ENCODE measurements at places on chromosomes 12 and 14. TPM values are rescaled to one million over a fixed set of nuclear protein-coding genes. Genes with fewer than 3 reads are reported as not detected.
A peak's percentile ranks its signal among the peaks of the same experiment; 100 is the strongest.

GPD1 gene
- 0.24 TPM for total RNA-seq

TMEM63C gene
- 2.2 TPM for total RNA-seq

DNA sequence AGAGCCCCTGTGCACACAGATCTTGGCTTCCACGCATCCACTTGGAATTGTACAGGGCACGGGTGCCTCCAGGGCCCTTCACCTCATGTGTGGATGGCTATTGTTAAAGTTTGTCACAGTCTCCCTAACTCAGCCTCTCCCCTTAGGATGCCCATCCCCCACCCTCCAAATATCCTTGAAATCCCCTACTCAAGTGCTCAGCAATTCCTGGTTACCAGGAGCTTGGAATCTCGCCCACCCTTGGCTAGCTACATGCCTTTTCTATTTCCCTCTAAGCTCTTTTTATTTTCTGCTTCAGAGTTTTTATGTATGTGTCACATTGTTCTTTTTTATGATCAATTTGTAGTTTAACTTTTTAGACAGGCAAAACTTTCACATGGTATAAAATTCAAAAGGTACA is 13.0 kb upstream of the NR1H4 start:
- peaks cover 26% of the 10 kb centered on the region for H3K27me3 ChIP-seq
- no peaks in the 10 kb centered on the region for H3K36me3 ChIP-seq
- no peaks in the 10 kb centered on the region for H3K4me1 ChIP-seq
- H3K4me3 ChIP-seq: no peak overlapping the region

PPP4R4 gene
- not detected for total RNA-seq

DNA sequence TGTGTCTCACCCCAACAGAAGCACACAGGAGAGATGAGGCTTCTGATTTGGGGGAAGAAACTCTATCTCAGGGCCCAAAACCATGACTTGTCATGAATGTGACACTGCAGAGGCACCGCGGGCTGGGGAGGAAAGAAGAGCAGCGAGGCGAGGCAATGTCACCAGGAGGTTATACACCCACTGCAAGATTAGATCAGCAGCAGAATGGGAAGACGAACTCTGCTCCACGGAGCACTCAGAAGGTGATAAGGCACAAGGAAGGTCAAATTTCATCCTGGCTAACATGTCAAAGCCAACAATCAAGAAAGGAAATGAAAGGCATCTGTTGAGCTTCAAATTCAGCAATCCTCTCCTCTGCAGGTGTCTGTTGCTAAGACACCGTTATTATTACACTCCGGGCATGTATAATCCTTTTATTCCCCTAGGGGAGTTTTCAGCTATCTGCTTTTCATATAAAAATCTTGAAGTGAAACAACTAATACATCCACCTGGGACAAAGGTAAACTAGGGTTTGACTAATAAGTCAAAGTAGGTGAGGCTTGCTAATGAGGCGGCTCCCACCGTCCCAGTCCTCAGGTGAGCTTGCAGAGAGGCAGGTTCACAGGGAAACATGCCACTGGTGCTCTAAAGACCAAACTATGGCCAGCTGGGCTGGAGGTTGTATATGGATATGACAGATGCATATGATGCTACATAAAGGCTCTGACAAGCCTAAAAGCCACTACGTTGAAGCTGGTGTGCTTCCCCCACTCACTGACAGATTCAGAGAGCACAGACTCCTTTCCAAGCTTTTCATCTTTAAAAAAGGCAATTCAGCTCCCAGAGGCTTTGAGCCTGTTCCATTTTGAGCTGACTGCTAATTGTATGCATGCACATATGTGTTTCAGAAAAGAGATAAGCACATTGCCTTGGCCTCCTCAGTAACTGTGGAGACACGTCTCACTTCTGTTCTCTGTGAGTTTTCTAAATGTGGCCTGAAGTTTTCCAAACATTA is 221.2 kb downstream of the NELL2 start:
- DNase-seq: no peak
- H3K36me3 ChIP-seq: no peaks in the 10 kb centered on the region
- no peak overlapping the region for H3K4me3 ChIP-seq
- H3K27ac ChIP-seq: no peak overlapping the region

CCDC175 gene
- total RNA-seq: not detected

GRCh38 chr14:103127356-103127755 is 4.1 kb downstream of the TNFAIP2 start:
- H3K27me3 ChIP-seq: no peaks in the 10 kb centered on the region
- peak overlapping the region; percentile 86 for H3K27ac ChIP-seq
- H3K4me3 ChIP-seq: peak overlapping the region; percentile 67
- peaks cover 60% of the 10 kb centered on the region for H3K36me3 ChIP-seq
- no peak for DNase-seq

GRCh38 chr12:111178181-111179081 is 190.5 kb downstream of the PHETA1 start:
- no peak overlapping the region for H3K27ac ChIP-seq
- H3K4me3 ChIP-seq: no peak overlapping the region
- DNase-seq: no peak
- no peaks in the 10 kb centered on the region for H3K4me1 ChIP-seq
- H3K27me3 ChIP-seq: peaks cover 97% of the 10 kb centered on the region

PRKD1 gene
- 0.78 TPM for total RNA-seq

GRCh38 chr12:62738105-62738504 is 196.8 kb downstream of the PPM1H start:
- H3K27ac ChIP-seq: peak overlapping the region; percentile 96
- no peak for DNase-seq
- H3K4me1 ChIP-seq: peaks cover 60% of the 10 kb centered on the region
- H3K4me3 ChIP-seq: no peak overlapping the region
- no peaks in the 10 kb centered on the region for H3K27me3 ChIP-seq
- 0 out of 2 replicates have a peak, but pooled peaks cover 6% of the 10 kb centered on the region for H3K36me3 ChIP-seq

DNA sequence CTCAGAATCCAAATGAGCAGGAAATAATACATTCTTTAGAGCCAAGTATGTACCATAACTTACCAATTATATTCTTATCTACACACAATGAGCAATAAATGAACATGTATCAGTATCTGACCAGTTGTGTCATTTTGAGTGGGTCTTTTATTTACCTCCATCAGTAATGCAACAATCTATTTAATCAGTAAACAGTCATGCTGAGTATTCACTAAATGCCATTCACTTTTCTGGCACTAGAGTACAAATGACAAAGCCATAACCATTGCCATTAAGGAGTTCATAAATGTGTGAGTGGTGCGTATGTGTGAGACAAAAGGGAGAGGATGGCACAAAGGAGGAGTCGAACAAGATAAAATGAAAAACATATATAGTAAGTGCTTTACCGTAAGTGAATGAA is 1.5 kb upstream of the STRAP start:
- H3K4me3 ChIP-seq: peak overlapping the region; percentile 88
- H3K36me3 ChIP-seq: 0 out of 2 replicates have a peak, but pooled peaks cover 8% of the 10 kb centered on the region
- H3K4me1 ChIP-seq: peaks cover 27% of the 10 kb centered on the region
- H3K27ac ChIP-seq: no peak overlapping the region
- H3K27me3 ChIP-seq: no peaks in the 10 kb centered on the region
- no peak for DNase-seq

DNA sequence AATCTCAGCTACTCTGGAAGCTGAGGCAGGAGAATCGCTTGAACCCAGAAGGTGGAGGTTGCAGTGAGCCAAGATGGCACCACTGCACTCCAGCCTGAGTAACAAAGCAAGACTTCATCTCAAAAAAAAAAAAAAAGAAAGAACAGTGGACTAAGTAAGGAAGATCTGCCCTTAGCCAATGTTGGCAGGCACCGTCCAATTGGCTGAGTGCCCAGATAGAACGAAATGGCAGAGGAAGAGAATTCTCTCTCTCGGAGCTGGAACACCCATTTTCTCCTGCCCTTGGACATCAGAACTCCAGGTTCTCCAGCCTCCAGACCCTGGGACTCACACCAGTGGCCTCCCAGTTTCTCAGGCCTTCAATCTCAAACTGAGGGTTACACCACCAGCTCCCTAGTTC is 49.9 kb downstream of the ESR2 start:
- H3K36me3 ChIP-seq: no peaks in the 10 kb centered on the region
- H3K4me3 ChIP-seq: no peak overlapping the region
- no peak for DNase-seq
- peaks cover 9% of the 10 kb centered on the region for H3K4me1 ChIP-seq

CLEC6A gene
- total RNA-seq: not detected

CLEC9A gene
- not detected for total RNA-seq

GRCh38 chr12:45743247-45743646 is 13.7 kb downstream of the ARID2 start:
- H3K36me3 ChIP-seq: peaks cover 35% of the 10 kb centered on the region
- peaks cover 11% of the 10 kb centered on the region for H3K4me1 ChIP-seq
- H3K27me3 ChIP-seq: no peaks in the 10 kb centered on the region
- no peak overlapping the region for H3K4me3 ChIP-seq
- DNase-seq: no peak
- no peak overlapping the region for H3K27ac ChIP-seq

AQP2 gene
- not detected for total RNA-seq

- no peaks in the 10 kb centered on the region for H3K36me3 ChIP-seq
- no peaks in the 10 kb centered on the region for H3K27me3 ChIP-seq
- no peak overlapping the region for H3K4me3 ChIP-seq
- no peak overlapping the region for H3K27ac ChIP-seq
- DNase-seq: no peak
These were observed 1922.3 kb upstream of the FLRT2 start for GRCh38 chr14:83607682-83608081.

OR6C70 gene
- not detected for total RNA-seq

GRCh38 chr14:96817750-96818666 is 20.8 kb downstream of the VRK1 start:
- H3K4me3 ChIP-seq: no peak overlapping the region
- H3K36me3 ChIP-seq: no peaks in the 10 kb centered on the region
- no peaks in the 10 kb centered on the region for H3K4me1 ChIP-seq
- no peaks in the 10 kb centered on the region for H3K27me3 ChIP-seq
- DNase-seq: no peak
- no peak overlapping the region for H3K27ac ChIP-seq

DNA sequence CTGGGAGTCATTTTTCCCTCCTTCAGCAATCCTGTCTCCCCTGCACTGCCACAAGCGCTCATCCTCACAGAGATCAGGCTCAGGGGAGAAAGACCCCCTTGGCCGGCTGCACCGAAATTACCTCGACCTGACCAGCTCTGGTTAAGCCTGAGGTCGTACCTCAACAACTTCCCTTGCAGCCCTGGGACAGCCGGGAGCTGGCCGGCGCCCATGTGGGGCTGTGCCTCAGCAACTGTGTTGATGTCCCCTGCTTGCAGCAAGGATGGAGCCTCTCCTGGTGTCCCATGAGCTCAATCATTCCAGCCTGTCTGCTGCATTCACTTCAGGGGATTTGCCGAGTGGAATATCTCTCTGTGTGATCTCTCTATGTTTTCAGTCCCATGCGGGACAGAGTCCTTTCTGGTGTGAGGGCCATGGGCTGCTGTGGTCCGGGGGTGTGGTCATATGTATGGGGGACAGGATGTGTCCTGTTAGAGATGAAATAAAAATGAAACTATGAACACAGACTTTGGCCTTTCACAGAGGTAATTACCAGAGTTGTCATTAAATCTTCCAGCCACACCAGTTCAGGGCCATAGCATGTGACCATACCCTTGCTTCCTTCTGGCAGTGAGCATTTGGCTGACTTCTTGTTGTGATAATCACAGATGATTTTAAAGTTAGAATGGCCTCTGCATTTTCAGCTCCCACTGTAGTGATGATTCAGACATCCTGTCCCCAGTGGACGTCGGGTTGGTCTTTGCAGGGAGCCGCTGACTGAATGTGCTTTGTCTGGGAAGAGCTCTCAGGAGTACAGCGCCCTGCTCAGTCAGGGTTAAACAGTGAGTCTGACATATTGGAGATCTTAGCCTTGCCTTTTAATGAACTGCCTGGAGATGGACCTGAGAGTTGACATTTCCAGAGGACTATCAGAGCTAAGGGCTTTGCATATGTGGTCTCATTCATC is 405.9 kb downstream of the AACS start:
- H3K4me1 ChIP-seq: no peaks in the 10 kb centered on the region
- H3K36me3 ChIP-seq: no peaks in the 10 kb centered on the region
- H3K27me3 ChIP-seq: no peaks in the 10 kb centered on the region
- H3K4me3 ChIP-seq: no peak overlapping the region

CDCA3 gene
- total RNA-seq: 104 TPM

MUCL1 gene
- total RNA-seq: not detected

GRCh38 chr12:57518176-57518919 is 2.0 kb downstream of the DDIT3 start:
- no peaks in the 10 kb centered on the region for H3K27me3 ChIP-seq
- peak overlapping the region; percentile 99 for H3K27ac ChIP-seq
- no peak for DNase-seq
- peaks cover 58% of the 10 kb centered on the region for H3K36me3 ChIP-seq

DNA sequence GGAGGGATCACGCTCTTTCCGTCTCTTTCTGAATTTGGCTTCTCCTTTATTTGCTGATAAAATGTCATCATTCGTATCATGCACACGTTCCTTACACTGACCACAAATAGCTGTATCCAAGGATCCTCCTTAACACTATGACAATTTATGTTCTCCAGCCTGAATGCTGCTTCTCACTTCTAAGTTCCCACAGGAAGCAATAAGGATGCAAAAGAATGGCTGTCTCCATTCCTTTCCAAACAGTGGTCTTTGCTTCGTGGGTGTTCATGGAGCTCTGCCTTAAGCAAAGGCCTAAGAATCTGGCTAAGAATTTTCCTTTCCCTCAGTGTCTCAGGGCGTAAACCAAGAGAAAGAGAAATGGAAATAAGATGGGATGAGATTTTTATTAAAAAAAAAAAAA is 200.2 kb downstream of the ITPR2 start:
- H3K27me3 ChIP-seq: no peaks in the 10 kb centered on the region
- peaks cover 14% of the 10 kb centered on the region for H3K4me1 ChIP-seq
- no peaks in the 10 kb centered on the region for H3K36me3 ChIP-seq
- no peak overlapping the region for H3K4me3 ChIP-seq
- no peak overlapping the region for H3K27ac ChIP-seq

SYNDIG1L gene
- total RNA-seq: 0.52 TPM

FGD6 gene
- total RNA-seq: 18.1 TPM

DNA sequence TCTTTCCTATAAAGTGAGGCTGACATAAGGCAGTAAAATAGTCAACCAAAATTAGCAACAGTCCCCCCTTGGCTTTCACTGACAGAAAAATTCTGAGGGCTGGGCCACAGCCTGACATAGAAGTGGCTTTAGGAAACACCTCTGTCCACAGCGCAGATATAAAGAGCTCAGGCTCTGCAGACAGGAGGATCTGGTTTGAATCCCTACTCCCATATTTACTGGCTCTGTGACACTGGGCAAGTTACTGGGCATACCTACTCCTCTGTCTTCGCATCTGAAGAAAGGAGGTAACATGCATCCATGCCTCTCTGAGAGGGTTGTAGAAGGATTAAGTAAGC is 95.3 kb downstream of the STXBP6 start:
- no peaks in the 10 kb centered on the region for H3K36me3 ChIP-seq
- H3K27ac ChIP-seq: no peak overlapping the region
- no peak for DNase-seq
- no peak overlapping the region for H3K4me3 ChIP-seq
- H3K27me3 ChIP-seq: no peaks in the 10 kb centered on the region

SVOP gene
- total RNA-seq: not detected

DNA sequence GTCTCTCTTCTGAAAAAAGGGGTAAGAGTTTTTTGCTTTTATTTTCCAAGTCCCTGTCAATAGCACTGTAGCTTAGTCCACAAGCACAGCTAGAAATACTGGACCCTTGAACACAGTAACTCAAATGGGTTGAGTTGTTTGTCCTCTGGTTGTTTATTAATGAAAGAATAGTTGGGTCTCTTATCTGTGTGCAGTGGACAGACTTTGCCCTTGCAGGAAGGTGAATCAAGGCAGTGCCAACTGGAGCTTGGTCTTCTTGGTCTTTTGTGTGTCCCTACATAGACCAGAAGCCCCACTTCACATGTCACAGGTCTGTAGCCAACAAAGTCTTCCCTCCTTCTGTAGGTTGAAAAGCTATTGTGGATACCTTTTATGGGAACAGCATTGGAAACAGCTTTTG is 322.0 kb downstream of the AACS start:
- no peaks in the 10 kb centered on the region for H3K36me3 ChIP-seq
- H3K27me3 ChIP-seq: peaks cover 11% of the 10 kb centered on the region
- H3K27ac ChIP-seq: no peak overlapping the region
- H3K4me1 ChIP-seq: no peaks in the 10 kb centered on the region
- no peak overlapping the region for H3K4me3 ChIP-seq

All from PC-9 (cell line).